GM12865 (cell line): ENCODE measurements at places on chromosomes 16 and 17.

DNA sequence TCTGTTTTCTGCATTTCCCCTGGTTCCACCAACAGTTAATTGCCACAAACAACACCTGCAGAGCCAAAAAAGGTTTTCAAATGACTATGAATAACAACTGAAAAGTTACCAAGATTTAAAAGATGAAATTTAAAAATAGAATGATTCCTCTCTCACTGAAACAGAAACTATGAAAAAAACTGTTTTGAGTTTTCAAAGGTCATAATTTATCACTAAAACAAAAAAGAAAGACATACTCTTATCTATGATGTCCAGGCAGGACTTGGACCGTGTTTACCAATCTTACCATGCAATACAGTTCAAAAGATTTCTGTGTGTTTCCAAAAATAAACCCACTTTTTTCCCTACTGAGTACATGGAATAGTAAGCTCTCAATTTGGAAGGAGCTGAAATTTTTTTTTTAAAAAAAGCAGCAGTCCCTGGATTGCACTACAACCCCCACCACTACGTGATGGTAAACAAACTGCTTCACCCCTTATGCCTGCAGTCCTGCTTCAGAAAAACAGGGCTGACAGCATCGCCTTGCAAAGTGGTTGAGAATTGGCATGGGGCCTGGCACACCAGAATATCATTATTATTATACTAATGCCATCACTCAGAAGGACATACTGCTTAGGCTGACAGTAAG is 8.5 kb downstream of the TXNDC11 start:
- peak; percentile 67 for DNase-seq

DNA sequence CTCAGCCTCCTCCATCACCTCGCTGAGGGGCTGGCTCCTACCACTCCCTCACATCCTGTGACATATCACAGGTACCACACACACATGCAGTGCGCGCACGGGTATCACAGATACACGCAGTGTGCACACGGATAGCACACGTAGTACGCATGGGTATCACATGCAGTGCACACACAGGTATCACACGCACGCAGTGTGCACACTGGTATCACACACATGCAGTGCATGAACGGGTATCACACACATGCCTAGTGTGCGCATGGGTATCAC is 30.1 kb downstream of the ACSF3 start:
- no peak for DNase-seq

GRCh38 chr17:66523378-66524200 is 221.2 kb downstream of the PRKCA start:
- no peak for DNase-seq

- DNase-seq: no peak
Measured at GRCh38 chr17:67121316-67121891, 77.0 kb downstream of the CACNG1 start.

DNA sequence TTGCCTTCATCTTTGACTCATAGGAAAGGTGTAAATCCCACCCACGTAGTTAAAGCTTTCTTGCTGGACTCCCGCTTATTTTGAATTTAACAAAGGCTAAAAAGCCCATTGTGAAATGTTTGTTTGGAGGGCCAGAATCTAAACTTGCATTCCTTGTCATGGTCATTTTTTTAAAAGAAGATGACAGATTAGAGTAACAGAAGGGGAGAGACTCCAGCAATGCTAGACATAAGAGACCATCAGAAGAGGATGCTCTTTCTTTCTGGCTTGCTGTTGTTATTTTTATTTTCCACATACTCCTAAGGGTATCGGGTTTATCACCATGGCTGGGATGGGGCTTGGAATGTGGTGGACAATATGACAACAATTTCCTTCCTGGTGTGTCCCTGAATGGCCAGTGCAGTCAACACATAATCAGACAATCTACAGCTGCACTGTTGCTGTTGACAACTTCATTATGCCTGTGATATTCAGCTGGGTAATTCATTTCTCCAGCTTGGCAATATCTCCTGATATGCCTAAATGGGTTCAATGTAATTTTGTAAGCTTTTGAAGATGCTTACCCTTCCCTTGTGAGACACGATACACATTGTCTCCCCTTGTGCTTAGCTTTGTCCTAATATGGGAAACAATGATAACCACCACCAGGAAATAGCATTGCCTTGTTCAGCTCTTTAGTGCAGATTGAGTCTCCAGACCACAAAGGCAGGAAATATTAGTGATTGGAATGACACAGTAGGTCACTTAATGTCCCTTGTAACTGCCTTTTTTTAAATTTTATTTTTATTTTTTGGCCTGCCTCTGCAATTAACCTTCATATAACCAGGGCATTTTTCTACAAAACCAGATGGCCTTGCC is 164.3 kb downstream of the ANKFN1 start:
- DNase-seq: no peak

- DNase-seq: no peak
Measured at GRCh38 chr17:35584061-35584460, 3.1 kb upstream of the AP2B1 start.

DNA sequence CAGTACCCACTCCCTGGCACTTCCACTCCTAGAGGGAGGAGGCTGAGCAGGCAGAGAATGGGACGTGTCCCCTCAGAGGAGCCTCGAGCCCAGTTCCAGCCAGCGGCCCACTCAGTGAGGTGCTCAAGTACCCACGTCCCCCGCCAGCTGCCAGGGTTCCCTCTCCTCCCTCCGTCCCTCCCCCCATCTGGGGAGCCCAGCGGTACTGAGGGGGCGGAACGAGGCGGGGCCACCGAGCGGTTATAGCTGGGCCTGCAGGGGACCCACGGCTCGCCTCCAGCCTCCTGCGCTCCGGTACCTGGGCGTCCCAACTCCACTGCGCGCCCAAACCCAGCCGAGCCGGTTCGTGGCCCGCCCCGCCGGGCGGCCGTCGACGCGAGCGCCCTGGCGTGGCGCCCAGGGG is at the start of gene NPW:
Gene NPW (plus strand): TSS at position 268 of the 403 bp plus-strand sequence.
- DNase-seq: no peak

GRCh38 chr17:3040882-3041281 is 22.5 kb downstream of the OR1D5 start:
- DNase-seq: no peak

DNA sequence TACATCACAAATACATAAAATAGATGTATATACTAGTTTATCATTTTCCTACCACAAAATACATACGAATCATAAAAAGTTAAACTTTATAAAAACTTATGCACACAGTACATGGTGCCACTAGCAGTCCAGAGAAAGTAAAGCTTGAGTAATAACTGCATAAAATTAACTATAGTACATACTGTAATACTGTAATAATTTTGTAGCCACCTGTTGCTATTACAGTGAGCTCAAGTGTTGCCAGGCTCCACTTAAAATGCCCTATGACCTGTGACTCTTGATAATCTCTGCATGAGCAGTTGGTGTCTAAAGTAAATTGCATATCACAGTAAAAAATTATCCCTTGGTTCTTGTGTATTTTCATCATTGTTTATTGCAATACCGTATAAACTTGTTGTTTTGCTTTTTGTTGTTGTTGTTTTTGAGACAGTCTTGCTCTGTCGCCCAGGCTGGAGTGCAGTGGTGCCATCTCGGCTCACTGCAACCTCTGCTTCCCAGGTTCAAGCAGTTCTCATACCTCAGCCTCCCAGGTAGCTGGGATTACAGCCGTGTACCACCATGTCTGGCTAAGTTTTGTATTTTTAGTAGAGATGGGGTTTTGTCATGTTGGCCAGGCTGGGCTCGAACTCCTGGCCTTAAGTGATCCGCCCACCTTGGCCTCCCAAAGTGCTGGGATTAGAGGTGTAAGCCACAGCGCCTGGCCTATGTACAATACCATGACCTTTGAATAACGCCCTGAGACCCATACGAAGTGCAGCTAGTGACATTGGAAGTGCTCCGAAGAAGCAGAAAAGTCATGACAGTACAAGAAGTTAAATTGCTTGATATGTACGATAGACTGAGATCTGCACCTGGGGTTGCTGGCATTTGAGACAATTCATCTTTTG is 6.6 kb downstream of the LUC7L3 start:
- DNase-seq: no peak

DNA sequence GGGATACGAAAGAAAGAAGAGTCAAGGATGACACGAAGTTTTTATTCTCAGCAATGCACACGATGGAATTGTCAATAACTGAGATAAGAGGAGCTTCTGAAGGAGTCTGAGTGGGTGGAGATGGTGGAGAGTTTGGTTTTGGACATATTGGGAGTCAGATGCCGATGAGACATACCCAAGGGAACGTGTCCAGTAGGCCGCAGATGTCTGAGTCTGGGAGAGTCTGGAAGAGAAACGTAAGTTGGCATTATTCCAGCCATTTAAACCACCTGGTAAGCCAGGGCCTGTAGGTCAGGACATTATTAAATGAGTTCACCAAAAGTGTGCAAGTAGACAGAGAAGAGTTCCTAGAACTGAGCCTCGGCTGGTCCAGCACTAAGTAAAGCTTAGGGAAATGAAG is 478.3 kb upstream of the CDH5 start:
- DNase-seq: no peak

DNA sequence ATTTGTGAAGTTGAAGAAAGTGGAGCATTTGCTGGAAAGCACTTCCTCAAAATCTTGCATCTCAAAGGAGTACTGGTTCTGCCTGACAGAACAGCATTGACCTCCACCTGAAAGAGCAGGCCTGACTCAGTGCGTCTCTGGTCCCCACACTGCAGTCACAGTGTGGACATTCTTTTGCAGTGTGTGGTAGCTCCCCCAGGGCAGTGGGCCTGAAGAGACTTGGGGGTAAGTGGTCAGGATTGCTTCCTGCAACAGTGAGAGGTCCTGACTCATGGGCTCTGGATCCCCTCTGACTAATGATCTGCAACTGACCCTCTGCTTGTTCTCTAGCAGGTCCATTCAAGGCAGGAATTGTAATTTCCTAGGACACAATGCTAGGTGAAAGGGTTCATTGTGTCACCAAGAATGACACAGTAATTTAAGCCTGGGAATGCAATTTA is 204.9 kb upstream of the KCNJ16 start:
- peak; percentile 18 for DNase-seq

- DNase-seq: no peak
Measured at GRCh38 chr16:72938795-72939164, 109.1 kb downstream of the ZFHX3 start.

GRCh38 chr17:55436224-55437158 is 14.9 kb upstream of the MMD start:
- DNase-seq: peak; percentile 51

DNA sequence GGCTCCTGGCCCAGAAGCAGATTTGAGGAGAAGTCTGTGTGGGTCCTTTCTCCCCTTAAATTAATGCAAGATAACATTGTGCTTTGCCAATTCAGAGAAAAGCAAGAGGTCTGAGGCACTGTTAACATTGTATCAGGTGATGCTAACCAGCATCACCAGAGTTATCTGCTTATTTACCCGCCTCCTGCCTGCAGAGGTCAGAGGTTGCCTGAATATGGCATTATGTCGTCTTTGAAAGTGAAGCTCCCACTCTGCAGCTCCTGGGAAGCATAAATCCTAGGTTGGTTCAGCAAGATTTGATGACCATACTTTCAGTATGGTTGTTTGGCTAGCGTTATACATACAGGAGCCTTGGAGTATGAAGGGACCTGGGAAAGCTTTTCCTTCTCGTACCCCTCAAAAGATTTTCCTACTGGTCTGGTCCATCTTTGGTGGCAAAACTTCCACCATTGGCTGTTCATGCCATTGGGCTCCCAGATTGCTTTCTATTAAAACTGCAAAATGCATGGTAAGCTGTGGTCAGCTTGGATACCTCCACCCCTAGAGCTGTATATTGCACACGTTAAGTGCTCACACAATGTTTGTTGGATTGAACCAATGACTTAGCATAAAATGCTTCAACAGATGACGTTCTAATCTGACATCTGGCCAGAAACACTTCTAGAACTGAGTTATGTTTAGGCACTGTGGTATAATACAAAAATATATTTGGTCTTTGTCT is 24.1 kb downstream of the CHD9 start:
- DNase-seq: no peak

GRCh38 chr16:87790292-87791100 is 24.7 kb upstream of the KLHDC4 start:
- no peak for DNase-seq

GRCh38 chr16:49698931-49699840 is 156.7 kb downstream of the ZNF423 start:
- no peak for DNase-seq

DNA sequence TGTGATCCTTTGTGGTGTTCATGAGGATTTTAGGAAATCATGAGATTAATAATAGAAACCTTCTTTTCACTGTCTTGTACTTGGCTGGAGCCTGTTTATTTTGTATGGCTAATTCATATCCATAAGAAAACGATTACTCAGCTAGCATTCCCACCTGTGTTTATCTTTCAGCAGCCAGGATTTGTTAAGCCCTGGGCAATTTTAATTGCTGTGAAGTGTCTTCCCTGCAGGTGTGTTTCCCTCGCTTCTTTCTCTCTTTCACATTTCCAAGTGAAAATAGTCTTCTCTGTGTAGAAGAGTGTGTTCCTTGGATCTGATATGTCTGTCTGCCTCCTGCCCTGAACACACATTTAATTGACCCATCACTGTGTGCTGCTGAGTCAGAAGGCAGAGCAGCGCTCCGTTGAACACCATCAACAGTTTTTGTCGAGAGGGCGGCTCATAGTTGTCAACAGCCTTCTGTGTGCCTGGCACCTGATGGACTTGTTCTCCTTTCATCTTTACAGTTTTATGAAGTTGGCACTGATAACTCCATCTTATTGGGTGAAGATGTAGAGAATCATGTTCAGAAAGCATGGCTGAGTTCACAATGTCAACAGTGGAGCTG is 83.2 kb downstream of the SPECC1 start:
- DNase-seq: no peak

DNA sequence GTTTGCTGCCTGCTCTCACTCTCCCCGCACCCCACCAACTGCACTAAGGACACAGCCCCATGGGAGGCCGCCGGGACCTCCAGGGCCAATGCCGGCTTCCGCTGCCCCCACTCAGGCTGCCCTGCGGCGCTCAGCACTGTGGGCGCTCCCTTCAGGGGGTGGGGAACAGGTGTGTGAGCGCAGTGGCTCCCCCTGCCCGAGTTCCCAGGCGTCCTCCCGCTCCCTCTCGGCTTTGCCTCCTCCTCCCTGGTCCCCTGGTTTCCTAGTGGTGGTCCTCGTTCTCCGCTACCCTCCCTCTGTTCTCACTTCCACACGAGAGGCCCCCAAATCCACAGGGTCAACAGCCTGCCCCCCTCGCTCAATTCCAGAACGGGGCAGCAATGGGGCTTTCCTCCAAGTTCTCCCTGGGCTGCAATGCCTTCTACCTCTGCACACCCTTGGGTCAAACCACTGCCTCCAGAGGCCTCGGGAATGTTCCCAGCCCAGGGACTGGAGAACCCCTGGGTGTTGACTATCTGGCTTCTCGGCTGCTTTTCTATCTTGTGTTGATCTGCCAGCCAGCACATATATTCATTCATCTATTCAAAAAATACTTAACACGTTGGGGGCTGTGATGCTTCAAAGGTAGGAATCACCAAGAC is 9.9 kb downstream of the FOXJ1 start:
- no peak for DNase-seq

DNA sequence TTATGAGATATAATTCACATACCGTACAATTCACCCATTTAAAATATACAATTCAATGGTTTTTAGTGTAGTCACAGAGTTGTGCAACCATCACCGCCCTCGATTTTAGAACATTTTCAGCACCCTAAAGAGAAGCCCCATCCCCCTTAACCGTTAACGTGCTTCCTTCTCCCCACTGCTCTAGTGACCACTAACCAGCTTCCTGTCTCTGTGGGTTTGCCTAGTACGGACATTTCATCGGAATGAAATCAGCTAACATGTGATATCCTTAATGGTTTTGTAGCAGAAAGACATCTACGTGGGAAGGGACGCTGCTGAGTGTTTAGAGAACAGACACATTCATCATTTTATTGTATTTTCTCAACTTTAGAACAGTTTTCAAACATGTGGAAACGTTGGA is 80.8 kb upstream of the HSBP1 start:
- no peak for DNase-seq
